HT-29 (cell line): ENCODE measurements at places on chromosomes 5 and 9.

GRCh38 chr5:116858705-116859333 is 284.2 kb upstream of the SEMA6A start:
- DNase-seq: no peak

DNA sequence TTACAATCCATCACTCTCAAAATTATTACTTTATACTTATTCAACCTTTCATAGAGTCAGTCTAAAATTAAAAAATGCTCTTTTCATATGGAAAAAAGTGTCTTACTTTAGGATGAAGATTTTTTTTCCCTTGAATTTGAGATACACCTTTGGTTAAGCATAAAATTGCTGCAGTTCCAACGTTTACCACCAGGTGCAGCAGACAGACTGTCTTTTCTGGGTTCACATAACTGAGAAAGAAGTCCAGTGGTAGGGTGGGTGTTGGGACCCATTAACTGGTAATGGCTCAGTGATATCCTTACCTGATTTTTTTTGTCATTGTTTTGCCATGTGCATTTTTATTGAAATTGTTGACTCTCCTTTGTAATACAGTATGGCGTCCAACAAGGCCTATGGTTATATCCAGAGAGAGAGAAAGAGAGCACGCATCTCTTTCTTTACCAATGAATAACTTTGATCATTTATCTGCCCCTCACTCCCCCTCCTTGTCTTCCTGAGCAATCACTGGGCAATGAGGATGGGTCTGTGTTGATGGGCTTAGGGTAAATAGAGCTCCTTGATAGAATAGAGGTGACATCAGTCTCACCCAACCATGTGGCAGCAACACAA is 98.4 kb downstream of the FBXL7 start:
- peak; percentile 64 for DNase-seq

GRCh38 chr9:72949918-72950325 is 2.9 kb downstream of the ALDH1A1 start:
- peak; percentile 21 for DNase-seq

DNA sequence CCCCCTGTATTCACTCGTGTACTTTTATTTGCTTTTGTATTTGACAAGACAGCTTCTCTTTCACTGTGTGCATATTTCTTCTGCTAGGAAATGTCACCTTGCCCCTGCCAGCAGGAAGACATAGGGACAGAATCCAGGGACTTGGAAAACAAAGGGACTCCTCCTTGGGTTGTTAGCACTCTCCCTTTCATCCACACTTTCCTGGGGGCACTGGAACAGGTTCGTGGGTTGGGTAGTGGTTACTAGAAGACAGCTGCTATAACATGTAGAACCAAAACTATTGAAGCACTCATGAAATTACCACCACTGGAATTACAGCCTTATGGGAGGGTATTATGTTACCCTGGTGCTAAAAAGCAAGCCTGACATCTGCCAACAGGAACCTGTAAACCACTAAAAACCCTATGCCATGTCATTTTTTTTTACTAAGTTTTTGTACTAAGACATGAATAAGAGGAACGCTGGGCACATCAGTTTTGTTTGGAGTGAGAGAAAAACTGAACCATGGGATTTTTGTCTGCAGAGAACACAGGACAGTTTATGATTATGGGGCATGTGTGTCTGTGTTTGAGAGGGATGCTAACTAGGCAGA is 4.7 kb upstream of the CCL28 start:
- DNase-seq: no peak

- peak; percentile 45 for DNase-seq
Observed at GRCh38 chr9:32627394-32627954, 8.0 kb downstream of the TAF1L start.

GRCh38 chr5:171433352-171433698 is 13.9 kb downstream of the FGF18 start:
- no peak for DNase-seq

DNA sequence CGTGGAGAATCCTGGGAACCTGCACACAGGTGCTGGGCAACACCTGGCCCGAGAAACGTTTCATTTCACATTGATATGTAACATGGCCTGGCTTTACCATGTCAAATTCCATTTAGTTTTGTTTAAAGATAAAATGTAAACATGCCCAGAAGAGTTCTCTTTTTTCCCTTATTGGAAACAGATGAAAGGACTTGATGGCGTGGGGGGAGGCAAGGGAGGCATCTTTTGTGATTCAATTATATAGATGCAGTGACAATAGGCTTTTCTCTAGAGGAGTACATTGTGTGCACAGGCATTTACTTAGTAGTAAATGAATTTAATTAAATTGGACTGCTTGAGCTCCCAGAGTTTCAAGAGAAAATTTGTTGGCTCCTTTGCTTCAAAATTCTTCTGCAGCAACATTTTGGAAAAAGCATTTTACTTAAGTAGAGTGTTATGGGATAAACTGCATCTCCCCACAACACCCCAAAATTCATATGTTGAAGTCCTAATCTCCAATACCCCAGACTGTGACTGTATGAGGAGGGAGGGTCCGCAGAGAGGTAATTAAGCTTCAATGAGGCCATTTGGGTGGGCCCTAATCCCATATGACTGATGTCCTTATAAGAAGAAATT is 254.3 kb upstream of the NFIL3 start:
- DNase-seq: no peak

DNA sequence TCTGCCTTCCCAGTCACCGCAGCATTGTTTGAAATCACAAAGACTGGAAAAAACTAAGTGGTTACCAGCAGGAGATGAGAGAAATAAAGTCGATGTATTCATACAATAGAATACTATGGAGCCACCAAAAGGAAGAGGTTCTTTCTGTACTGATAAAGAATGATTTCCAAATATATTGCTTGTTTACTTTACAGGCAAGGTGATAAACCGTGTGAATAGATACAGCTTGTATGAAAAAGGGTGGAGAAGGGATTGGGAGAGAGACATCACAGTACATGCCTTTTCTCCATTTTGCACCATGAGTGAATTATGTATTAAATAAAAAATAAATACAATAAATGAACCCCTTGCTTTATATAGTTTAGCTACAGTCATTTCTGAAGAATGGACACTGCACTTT is 91.7 kb downstream of the RFK start:
- no peak for DNase-seq

DNA sequence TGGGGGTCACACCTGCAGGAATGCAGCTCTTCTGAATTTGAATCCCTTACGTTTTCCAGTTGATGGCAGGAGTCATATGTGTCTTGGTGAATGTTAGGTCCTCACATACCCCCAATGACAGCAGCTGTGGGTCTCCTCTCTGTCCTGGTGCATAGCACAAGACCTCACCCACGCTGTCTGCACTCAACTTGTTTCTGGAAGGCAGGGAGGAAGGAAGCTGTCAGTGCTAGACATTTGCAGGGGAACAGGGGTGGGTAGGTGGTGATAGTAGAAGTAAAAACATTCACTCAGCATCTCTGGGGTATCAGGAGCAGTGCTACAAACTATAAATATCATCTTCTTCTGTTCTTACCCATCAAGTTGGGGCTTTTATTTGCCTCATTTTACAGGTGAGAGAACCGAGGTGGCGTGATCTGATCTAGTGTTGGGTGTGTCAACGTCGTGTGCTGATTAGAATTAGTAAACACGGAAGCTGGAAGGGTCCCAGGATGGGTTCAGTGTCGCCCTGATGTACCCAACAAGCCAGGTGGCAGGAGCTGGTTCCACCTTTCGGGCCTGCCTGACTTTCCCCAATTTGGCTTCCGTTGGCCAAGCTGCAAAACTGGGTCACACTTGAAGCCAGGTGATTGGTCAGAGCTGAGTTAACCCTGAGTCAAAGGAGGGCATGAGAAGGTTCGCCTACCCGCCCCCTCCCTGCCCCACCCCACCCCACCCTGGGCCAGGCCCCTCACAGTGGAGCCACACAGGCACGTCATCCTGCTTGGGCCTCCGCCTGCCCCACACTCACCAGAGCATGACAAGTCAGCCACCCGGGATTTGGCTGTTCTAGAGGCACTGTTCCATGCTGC is 15.8 kb downstream of the ERGIC1 start:
- no peak for DNase-seq

GRCh38 chr5:53416144-53416738 is 64.2 kb upstream of the FST start:
- peak; percentile 17 for DNase-seq

DNA sequence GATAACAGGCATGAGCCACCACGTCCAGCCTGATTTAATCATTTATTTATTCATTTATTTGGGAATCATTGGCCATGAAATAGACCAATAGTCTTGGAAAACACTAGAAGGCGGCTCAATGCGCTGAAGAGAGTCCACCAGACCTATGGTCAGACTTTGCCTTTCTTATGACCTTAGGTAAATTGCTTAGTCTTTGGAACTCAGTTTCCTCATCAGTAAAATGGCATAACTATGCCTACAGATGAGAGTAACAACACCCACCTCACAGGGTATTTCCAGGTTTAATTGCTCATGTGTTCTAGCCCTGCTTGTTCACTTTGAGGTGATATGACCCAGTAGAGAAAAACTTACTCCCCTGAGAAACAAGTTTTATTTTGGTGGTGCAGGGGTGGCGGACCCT is 38.2 kb upstream of the CPEB4 start:
- DNase-seq: no peak

GRCh38 chr5:44538797-44539601 is 149.8 kb upstream of the FGF10 start:
- no peak for DNase-seq

DNA sequence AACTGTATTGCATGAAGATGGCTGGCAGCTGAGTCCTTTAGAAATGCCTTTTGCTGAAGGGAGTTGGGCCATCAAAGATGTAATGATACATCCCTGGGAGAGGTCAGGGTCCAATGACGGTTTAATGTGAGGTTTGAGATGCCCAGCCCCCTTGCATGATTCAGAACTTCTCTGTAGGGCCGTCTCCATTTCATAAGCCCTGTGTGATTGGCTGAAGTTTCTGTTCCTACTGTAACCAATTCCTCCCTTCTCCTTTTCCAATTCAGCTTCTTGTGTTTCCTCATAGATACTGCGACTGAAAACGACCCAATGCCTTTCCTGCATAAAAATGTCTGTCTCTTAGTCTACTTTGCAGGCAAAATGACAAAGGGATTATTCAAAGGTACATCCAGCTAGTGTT is 47.9 kb upstream of the ST8SIA4 start:
- DNase-seq: no peak

DNA sequence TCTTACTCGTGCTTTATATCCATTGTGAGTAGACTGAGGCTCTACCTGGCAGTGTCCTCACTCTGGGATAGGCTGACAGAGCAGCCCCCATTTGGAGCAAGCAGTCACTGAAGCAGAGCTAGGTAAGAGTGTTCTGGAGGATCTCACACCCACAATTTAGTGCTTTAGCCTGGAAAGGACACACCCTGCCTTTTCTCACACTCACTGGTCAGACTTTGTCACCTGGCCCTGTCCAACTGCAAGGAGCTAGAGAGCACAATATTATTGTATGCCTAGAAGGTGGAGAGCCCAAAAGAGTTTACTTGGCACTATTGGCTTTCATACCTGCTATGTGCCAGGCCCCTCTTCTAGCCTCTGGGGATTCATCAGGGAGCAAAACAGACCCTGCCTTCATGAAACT is 141.9 kb downstream of the MAST4 start:
- DNase-seq: no peak

GRCh38 chr5:116360008-116360853 is 214.4 kb downstream of the SEMA6A start:
- DNase-seq: no peak

DNA sequence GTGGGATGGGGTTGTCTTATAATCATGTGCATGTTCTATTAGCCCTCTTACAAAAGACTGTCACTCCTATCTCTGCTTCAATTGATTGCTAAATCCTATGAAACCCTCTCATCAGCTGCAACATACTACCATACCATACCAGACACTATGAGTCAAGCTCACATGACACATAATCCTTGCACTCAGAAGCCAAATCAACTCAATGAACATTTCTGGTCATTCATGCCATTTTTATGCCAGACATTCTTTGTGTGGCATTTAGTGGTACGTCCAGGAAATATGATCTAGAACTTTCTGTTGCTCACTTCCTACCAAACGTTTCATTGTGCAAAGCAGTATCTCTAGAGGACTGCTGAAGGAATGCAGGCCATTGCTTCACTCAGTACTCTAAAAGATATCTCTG is 159.2 kb upstream of the GNA14 start:
- DNase-seq: peak; percentile 52

DNA sequence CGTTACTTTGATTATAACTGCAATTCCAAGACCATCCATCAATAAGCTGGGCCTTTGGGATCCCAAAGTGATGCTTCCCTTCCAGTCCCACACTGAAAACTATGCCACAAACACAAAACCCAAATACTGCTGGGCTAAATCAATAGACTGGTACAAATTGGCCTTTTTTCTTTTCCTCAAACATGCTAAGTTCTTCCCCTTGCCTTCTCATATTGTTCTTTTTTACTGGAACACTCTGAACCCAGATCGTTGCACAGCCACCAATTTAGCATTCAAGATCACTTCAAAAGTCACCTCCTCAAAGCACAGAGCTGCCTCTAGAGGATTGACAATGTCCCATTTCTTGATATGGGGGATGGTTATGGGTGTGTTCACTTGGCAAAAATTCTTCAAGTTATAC is 66.0 kb downstream of the ACTL7B start:
- no peak for DNase-seq

DNA sequence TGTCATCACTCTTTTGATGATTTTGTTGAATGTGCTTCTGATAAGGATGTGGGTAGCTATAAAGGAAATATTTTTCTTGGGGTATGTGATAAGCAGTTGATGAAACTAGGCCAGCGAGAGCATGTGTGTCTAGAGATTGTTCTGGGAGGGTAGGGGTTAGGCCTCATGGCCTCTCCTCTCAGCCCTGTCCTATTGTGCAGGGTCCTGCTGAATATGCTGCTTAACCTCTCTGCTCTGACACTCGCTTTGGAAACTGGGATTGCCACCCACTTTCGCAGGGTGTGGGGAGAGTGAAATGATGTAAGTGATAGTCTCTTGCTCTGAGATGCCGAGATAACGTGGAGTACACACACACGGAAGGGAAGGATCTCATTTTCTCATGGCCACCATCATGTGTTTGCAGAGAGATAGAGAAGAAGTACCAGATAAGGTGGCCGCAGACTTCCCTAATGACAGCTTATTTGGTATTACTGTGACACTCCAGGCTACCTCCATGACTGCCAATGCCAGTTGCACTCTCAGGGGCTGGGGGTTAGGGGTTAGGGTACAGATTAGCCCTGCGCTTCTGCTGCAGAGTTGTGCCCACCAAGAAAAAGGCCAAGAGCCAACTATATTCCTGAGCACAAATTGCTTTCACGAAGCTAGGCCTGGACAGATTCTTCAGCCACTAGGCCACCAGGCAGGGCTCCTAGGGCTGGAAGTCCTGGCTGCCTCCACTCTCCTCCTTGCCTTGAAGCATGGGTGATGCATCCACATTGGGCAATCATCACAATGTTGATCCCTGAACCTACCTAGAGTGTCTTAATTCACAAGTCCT is 25.2 kb upstream of the TNFAIP8 start:
- no peak for DNase-seq
